ENCODE measurements at places on chromosomes 3 and 15.

GRCh38 chr3:111684640-111685039 is 89.5 kb upstream of the ZBED2 start:
- H3K4me3 ChIP-seq = no peak overlapping the region
- no peak for DNase-seq
- no peaks in the 10 kb centered on the region for H3K27me3 ChIP-seq
- H3K27ac ChIP-seq = no peak overlapping the region
- no peaks in the 10 kb centered on the region for H3K4me1 ChIP-seq

DNA sequence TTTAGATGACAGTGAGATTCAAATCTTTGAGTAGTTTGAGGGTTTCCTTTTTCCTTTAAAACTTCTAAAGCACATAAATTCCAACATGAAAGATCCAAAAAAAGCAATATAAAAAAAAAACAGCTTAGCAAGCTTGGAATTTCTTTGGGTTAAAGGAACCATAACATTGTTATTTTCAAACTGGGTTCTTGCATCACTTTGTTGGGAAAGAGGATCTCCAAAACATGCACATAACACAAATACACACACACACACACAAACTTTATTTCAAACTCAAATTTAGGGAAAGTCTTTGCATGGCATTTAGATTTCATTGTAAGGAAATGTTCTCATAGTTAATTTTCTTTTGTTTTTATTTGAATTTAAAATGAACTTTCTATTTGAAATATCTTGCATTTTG is 79.2 kb upstream of the COL8A1 start:
- H3K36me3 ChIP-seq = no peaks in the 10 kb centered on the region
- H3K27ac ChIP-seq = no peak overlapping the region
- H3K4me1 ChIP-seq = no peaks in the 10 kb centered on the region
- DNase-seq = no peak

- H3K27me3 ChIP-seq = no peaks in the 10 kb centered on the region
- DNase-seq = no peak
- no peak overlapping the region for H3K4me3 ChIP-seq
- no peak overlapping the region for H3K27ac ChIP-seq
Observed at GRCh38 chr15:50190723-50191122, 8.7 kb downstream of the SLC27A2 start.

DNA sequence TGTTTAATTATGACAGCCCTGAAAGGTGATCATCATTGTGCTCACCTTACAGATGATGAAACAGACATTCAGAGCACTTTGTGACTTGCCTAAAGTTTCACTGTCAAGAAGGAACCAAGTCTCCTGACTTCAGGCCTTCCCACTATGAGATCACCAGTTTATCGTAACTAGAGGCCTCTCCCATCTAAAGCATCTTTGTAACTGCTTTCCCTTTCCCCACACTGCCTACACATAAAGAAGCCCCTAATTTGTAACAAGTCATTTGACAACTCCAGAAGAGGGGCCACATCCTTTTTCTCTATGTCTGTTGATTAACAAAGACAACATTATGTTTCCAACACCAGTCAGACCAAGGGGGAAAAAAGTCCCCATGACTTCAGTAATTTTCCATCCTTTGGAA is 1.1 kb downstream of the KLHL6 start:
- no peaks in the 10 kb centered on the region for H3K27me3 ChIP-seq
- no peaks in the 10 kb centered on the region for H3K36me3 ChIP-seq
- DNase-seq = no peak
- H3K4me1 ChIP-seq = no peaks in the 10 kb centered on the region
- no peak overlapping the region for H3K4me3 ChIP-seq

GRCh38 chr3:67349551-67350174 is 304.7 kb downstream of the SUCLG2 start:
- no peak for DNase-seq
- H3K36me3 ChIP-seq = no peaks in the 10 kb centered on the region
- H3K27ac ChIP-seq = no peak overlapping the region
- no peaks in the 10 kb centered on the region for H3K4me1 ChIP-seq
- no peaks in the 10 kb centered on the region for H3K27me3 ChIP-seq

- no peak overlapping the region for H3K27ac ChIP-seq
- no peaks in the 10 kb centered on the region for H3K27me3 ChIP-seq
- H3K36me3 ChIP-seq = no peaks in the 10 kb centered on the region
- DNase-seq = no peak
- no peak overlapping the region for H3K4me3 ChIP-seq
- no peaks in the 10 kb centered on the region for H3K4me1 ChIP-seq
Observed at GRCh38 chr3:86723433-86723832, 267.5 kb downstream of the VGLL3 start.

GRCh38 chr3:144358191-144358590 is 386.6 kb downstream of the DIPK2A start:
- H3K4me3 ChIP-seq = no peak overlapping the region
- H3K27me3 ChIP-seq = no peaks in the 10 kb centered on the region
- no peaks in the 10 kb centered on the region for H3K4me1 ChIP-seq

DNA sequence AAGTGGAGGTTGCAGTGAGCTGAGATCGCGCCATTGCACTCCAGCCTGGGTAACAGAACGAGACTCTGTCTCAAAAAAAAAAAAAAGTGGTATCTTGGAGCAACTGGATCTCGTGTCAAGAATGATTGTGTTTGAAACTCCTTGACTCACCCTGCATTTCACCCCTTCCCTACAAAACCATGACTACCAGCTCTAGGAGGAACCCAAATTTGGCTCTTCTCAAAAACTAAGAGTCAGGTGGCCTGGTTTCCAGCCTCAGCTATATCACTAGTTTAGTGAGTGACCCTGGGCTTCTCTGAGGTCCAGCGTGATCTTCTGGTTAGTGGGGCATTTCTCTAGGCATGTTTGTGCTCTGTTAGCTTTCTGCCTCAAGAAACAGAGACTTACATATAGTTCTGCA is 222.1 kb downstream of the FAM43A start:
- H3K4me1 ChIP-seq = no peaks in the 10 kb centered on the region
- no peaks in the 10 kb centered on the region for H3K36me3 ChIP-seq
- no peak for DNase-seq
- H3K4me3 ChIP-seq = no peak overlapping the region
- H3K27me3 ChIP-seq = peaks cover 4% of the 10 kb centered on the region
- no peak overlapping the region for H3K27ac ChIP-seq

GRCh38 chr3:11562277-11562881 is 81.3 kb downstream of the VGLL4 start:
- peaks cover 46% of the 10 kb centered on the region for H3K4me1 ChIP-seq
- no peak overlapping the region for H3K4me3 ChIP-seq
- DNase-seq = no peak
- H3K36me3 ChIP-seq = peaks cover 10% of the 10 kb centered on the region
- peak overlapping the region; percentile 85 for H3K27ac ChIP-seq
- no peaks in the 10 kb centered on the region for H3K27me3 ChIP-seq

GRCh38 chr3:138139691-138140090 is 7.5 kb upstream of the A4GNT start:
- H3K27ac ChIP-seq = no peak overlapping the region
- no peaks in the 10 kb centered on the region for H3K4me1 ChIP-seq
- no peaks in the 10 kb centered on the region for H3K36me3 ChIP-seq
- H3K27me3 ChIP-seq = no peaks in the 10 kb centered on the region

GRCh38 chr3:138023754-138024153 is 13.8 kb downstream of the CLDN18 start:
- no peak overlapping the region for H3K27ac ChIP-seq
- H3K27me3 ChIP-seq = no peaks in the 10 kb centered on the region
- DNase-seq = no peak
- H3K36me3 ChIP-seq = peaks cover 5% of the 10 kb centered on the region
- no peaks in the 10 kb centered on the region for H3K4me1 ChIP-seq

DNA sequence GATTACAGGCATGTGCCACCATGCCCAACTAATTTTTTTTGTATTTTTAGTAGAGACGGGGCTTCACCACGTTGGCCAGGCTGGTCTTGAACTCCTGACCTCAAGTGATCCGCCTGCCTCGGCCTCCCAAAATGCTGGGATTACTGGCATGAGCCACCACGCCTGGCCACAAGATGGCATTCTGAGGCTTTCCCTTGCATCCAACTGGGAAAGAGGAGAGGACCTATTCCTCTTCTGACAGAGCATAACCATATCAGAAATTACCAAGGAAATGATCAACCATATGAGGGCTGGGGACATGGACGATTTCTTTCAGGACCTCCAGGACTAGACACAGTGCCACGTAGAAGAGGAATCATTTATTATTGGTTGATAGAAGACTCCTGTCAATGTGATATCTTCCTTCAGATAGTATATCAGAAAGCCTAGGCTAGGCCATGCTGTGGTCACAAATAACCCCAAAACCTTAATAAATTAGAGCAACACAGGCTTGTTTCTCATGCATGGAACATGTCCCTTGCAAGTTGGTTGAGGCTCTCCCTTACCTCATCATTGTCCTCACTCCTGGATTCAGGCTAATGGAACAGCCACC is 372.3 kb upstream of the IL12A start:
- no peak overlapping the region for H3K27ac ChIP-seq
- H3K27me3 ChIP-seq = no peaks in the 10 kb centered on the region
- peaks cover 22% of the 10 kb centered on the region for H3K4me1 ChIP-seq
- DNase-seq = peak; percentile 68

DNA sequence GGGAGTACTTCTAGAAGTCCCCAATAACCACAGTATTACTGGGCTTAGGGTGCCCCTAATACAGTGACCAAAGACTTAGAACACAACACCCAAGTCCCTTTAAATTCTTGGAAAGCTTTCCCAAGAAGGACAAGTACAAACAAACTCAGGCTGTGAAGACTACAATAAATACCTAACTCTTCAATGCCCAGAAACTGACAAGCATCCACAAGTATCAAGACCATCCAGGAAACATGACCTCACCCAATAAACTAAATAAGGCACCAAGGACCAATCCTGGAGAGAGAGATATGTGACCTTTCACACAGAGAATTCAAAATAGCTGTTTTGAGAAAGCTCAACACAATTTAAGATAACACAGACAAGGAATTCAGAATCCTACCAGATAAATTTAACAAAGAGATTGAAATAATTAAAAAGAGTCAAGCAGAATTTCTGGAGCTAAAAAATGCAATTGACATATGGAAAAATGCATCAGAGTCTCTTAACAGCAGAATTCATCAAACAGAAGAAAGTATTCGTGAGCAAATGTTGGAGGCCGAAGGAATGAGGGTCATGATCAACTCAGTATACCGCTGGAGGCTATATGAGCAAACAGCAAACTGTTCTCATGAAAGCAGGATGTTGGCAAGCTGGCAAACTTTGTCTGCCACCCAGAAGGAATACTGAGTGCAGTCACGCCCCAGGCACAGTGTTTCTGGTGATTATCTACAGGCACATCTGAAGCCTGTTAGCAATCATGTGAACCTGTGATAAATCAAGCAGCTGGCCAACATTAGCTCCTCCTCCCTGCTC is 87.0 kb upstream of the NECTIN3 start:
- H3K4me1 ChIP-seq = no peaks in the 10 kb centered on the region
- no peak overlapping the region for H3K27ac ChIP-seq
- no peaks in the 10 kb centered on the region for H3K36me3 ChIP-seq
- DNase-seq = no peak
- H3K27me3 ChIP-seq = no peaks in the 10 kb centered on the region
- H3K4me3 ChIP-seq = no peak overlapping the region

DNA sequence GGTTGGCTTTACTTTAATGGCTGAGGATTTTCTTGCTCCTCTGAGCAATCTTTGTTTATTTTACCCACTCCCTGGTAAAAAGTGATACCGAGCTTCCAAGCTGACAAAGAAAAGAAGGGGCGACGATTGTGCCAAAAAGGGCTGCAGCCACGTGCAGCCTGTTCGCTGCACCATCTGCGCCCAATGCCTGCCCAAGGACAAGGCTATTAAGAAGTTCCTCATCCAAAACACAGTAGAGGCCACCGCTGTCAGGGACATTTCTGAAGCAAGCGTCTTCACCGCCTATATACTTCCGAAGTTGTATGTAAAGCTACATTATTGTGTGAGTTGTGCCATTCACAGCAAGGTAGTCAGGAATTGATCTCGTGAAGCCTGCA is 4.4 kb downstream of the ARHGAP31 start:
- H3K27ac ChIP-seq = no peak overlapping the region
- H3K36me3 ChIP-seq = no peaks in the 10 kb centered on the region
- H3K4me1 ChIP-seq = no peaks in the 10 kb centered on the region
- H3K27me3 ChIP-seq = no peaks in the 10 kb centered on the region

DNA sequence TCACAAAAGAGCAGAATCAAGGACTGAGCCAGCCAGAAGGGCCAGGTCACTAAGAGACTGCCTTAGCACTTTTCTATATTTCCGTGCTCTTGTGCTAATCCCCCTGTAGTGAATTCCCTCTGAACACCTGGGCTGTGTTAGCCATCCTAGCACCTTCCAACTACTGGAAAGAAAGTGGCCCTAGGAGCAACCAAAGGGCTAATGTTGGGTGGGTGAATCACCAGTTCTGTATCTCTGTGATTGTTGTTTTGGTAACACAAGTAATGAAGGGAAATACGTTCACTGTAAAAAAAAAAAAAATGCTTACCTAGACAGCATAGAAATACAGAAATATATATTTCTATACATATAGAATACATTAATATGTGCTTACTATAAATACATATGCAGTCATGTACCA is 43.9 kb downstream of the PXYLP1 start:
- H3K36me3 ChIP-seq = no peaks in the 10 kb centered on the region
- H3K4me1 ChIP-seq = peaks cover 42% of the 10 kb centered on the region
- H3K27me3 ChIP-seq = no peaks in the 10 kb centered on the region

DNA sequence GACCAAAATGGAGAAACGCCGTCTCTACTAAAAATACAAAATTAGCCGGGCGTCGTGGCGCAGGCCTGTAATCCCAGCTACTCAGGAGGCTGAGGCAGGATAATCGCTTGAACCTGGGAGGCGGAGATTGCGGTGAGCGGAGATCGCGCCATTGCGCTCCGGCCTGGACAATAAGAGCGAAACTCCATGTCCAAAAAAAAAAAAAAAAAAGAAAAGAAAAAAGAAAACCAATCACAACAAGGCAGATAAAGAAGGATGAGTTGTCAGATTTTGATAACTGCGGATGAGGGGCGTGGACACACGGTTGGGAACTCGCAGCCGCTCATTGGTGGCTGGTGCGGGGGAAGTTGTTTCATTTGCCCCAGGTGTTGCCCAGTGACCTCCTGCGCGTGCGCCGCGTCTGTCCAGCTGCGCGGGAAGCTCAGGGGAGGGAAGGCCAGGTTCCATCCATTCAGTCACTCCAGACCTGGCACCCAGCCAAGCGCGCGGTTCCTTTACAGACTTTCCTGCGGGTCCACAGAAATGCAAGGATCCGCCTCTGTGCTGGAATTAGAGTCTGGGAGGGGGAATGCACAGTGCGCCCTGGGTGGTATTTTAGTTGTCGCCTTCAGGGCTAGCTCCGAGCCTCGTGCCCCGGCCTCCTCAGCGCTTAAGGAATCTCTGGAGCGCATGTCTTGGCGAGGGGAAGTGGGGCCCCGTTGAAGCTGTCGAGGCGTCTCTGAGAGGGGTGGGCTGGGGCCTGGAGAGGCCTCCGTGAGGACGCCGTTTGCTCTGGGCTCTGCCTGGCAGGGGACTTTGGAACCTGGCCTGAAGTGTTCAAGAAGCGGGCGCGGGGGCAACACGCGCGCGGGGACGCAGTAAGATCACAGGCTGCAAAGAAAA is 708 bp upstream of the GCHFR start:
- peak overlapping the region; percentile 69 for H3K4me3 ChIP-seq
- H3K36me3 ChIP-seq = peaks cover 5% of the 10 kb centered on the region
- no peaks in the 10 kb centered on the region for H3K27me3 ChIP-seq
- H3K4me1 ChIP-seq = peaks cover 47% of the 10 kb centered on the region
- H3K27ac ChIP-seq = peak overlapping the region; percentile 89
- DNase-seq = peak; percentile 82
